ENCODE measurements at places on chromosomes 12 and 14.

DNA sequence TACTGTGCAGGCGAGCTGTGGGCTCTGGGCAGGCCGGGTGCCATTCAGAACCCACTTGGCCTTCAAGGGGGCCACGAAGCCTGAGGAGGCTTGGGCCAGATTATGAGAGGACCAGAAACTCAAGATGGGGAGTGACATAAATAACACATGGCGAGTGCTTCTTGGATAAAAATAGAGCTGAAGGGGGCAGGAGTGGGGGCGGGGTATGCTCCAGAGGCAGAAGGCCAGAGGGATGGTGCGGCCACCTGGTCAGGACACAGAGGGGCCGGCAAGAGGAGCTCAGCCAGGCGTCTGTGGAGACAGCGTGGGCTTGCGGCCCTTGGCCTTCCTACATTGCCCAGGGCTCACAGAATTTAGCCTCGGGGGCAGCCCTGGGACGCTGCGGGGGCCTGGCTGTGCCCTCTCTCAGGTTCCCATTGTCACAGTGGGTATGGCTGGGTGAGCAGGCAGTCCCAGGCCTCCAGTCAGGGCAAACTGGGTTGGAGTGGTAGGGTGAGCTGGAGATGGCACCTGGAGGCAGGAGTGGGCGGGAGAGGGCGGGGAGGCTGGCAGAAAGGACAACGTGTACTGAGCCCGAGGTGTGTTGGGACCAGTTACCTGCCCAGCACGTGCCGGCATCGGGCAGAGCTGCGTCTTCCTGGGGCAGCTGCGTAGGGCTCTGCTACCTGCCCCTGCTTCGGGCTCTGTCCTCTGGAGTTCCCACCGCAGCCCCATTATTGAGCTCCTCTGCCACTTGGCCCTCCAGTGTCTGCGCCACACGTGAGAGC lies 7.4 kb upstream of the SLC25A29 start:
- no peak for DNase-seq

DNA sequence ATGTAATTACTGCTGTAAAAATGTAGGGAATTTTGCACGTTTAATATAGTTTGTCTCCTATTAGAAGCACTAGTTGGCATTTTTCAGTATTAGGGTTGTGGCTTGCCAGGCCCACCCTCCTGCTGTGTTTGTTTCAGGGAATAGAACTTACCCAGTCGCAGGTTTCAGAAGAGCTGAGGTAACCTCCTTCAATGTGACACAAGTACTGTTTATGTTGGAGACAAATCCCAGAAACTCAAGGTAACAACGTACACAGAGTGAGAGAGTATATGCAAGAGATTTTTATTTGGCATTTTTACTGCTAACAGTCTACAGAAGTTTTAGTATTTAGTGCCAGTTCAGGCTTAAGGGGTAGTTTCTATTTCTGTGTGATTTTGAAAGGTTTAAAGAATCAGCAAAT lies 284.3 kb downstream of the RAD51B start:
- no peak for DNase-seq

DNA sequence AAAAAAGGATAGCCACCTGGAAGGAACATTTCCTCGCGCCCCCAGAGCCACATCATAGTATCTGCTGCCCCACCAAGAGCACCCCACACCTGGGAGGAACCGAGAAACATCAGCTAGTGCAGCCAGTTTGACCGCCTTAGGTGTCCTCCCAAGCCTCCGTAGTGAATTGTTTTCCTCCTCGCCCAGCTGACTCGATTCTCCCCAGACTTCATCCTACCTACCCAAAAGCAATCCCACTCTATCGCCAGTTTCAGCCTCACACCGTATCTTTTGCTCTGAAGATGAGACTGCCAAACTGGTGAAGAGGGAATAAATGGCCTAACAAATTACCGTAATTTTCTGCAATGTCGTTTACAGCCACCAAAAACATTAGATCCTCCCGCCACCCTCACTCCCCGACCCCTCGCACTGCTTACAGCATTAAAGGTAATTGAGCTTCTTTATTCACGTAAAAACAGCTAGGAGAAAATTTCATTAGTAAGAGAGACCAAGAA lies 1.2 kb upstream of the SLC11A2 start:
- DNase-seq: no peak

DNA sequence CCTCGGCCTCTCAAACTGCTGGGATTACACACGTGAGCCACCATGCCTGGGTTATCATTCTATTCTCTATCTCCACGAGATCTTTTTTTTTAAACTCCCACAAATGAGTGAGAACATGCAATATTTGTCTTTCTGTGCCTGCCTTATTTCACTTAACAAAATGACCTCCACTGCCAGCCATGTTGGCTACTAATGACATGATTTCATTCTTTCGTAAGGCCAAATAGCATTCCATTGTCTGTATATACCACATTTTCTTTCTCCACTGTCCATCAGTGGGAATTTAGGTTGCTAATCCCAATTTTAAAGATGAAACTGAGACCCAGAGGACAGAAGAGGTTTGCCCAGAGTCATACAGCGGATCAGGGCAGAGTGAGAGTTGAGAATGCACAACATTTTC lies 10.9 kb upstream of the TRPV4 start:
- no peak for DNase-seq

DNA sequence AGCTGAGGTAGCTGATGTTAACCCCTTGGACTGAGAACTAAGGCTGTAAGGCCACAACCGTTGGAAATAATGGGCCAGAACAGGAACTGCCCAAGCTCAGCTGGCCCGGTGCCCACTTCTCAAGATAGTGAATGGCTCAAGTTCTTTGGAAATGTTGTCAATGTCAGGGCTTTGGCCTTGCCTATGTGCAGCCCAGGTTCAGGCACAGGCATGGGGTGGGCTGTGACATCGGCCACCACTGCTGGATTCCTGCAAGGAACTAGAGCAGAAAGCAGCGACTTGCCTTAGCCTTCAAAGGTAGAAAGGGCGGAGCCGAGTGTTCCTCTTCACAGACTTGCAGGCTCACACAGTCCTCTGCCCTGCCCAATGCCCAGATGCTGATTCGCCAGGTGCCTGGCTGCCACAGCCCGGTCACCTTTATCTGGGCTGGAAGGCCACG lies 291.2 kb downstream of the ZFP36L1 start:
- DNase-seq: no peak

DNA sequence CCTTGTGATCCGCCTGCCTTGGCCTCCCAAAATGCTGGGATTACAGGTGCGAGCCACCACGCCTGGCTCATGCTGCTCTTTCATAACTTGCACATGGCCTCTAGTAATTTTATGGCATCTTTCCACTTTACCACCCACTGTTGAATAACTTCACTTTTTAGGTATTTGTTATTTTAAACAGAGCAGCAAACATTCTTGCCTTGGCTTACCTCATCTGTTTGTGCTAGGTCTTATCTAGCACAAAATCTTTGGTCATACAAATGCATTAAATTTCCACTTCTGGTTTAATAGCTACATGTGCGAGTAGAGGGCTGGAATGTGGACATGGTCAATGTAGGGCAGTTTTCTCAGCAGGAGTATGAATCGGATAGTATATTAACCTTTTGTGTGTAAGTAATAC lies 38.8 kb upstream of the ATF7IP start:
- no peak for DNase-seq

GRCh38 chr12:5247144-5247543 lies 184.8 kb upstream of the NTF3 start:
- DNase-seq: no peak

- DNase-seq: no peak
These were observed 166.4 kb downstream of the TTC8 start for GRCh38 chr14:88990856-88991255.

- no peak for DNase-seq
These were observed 51.6 kb upstream of the PMCH start for GRCh38 chr12:102249079-102249841.

GRCh38 chr14:96079066-96079465 lies 39.9 kb downstream of the C14orf132 start:
- DNase-seq: no peak

DNA sequence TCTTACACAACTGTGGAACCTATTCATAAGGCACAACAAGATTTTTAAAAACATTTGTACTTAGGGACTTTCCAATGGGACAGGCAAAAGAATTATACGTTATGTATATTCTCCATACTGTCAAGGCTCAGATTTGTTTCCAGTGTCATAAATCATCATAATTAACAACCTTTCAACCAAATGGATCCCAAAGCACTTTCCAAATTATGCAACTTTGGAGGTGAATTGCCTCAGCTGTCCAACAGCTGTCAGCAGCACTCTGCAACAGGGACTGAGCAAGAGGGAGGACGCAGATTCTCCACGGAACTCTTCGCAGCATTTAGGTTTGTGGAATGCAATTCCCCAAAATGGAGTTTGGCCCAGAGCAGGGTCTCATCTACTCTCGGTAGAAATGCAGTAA lies 186.6 kb downstream of the PAX9 start:
- DNase-seq: no peak

GRCh38 chr12:45727980-45728629 lies 1.4 kb upstream of the ARID2 start:
- no peak for DNase-seq

DNA sequence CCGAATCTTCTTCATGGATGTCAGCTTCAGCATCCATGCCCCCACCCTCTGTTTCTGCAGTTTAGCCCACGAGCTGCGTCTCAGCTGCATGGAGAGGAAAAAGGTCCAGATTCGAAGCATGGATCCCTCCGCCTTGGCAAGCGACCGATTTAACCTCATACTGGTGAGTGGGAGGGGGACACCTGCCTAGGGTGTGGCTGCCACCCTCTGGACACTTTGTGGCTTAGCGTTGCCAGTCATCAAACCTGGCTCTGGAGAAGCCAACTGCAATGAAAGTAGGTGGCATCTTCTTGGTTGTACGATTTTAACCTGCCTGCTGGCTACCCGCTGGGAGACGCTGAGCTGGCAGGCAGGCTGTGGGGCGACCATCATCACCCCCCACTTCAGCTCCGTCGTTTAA lies 16.7 kb downstream of the DCAF4 start:
- DNase-seq: no peak

DNA sequence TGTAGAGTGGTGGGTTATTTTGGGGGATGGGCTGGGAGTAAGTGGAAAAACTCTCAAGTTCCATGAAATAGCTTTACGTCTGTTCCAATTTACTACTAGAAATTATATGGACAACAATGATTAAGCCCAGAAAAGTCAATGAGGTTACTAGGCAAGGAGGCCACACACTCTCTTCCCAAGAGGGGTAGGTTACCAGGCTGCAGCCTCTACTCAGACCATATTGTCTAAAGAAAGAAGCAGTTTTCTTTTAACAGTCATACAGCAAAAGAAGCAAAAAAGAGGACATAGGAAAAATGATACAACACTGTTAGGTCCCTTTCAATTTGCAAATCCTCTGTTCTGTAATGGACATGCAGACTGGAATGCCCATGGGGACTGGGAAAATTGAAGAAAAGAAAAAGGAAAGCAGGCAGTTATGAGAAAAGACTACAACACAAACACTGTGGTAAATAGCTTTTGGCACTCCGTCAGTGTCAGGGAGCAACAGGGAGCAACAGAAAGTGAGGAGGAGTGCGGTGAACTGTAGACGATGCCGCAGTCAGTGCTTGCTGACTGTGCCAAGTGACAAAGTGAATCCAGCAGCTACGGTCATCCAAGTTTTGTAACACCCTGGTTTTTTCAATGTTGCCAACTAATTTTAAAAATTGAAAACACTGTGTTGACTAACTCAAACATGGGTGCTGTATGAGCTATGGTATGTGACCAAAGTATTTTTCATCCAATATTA lies 39.8 kb upstream of the HMGA2 start:
- DNase-seq: no peak

GRCh38 chr12:30110498-30110897 lies 326.8 kb upstream of the TMTC1 start:
- DNase-seq: no peak

DNA sequence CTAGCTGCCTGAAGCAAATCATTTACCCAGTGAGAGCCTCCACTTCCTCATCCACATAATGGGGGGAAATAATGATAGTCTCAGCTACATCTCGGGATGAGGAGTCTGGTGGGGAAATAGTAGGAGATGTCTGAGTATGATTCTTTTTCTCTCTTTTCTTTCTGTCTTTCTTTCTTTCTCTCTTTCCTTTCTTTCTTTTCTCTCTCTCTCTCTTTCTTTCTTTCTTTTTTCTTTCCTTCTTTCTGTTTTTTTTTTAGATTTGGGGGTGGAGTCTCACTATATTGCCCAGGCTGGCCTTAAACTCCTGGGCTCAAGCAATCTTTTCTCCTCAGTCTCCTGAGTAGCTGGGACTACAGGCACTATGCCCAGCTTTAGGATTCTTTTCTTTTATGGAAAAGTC lies 12.8 kb downstream of the HOXC4 start:
- no peak for DNase-seq

GRCh38 chr12:45357539-45358417 lies 141.9 kb downstream of the ANO6 start:
- DNase-seq: no peak

- DNase-seq: no peak
These were observed 1.9 kb downstream of the ATXN2 start for GRCh38 chr12:111596985-111597830.
